Choroid plexus epithelial cell (primary cell): ENCODE measurements at places on chromosomes 11 and 22.
A peak's percentile ranks its signal among the peaks of the same experiment; 100 is the strongest.

DNA sequence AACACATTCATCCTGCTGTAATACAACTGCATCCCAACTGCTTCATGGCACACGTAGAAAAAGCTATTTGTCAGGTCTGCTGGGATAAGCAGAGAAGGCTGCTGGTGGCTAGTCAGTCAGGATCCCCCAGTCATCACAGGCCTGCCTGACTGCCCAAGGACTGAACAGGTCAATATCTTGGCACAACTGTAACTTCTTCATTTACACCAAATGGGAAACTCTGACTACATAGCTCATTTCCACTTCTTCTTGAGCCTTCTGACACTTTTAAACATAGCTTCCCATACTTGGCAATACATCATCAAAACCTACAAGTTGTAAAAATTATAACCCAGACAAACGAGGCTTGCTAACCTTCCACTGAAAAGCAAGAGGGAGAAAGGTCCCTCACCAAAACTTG lies 2.8 kb downstream of the TMEM9B start:
- no peak for DNase-seq

DNA sequence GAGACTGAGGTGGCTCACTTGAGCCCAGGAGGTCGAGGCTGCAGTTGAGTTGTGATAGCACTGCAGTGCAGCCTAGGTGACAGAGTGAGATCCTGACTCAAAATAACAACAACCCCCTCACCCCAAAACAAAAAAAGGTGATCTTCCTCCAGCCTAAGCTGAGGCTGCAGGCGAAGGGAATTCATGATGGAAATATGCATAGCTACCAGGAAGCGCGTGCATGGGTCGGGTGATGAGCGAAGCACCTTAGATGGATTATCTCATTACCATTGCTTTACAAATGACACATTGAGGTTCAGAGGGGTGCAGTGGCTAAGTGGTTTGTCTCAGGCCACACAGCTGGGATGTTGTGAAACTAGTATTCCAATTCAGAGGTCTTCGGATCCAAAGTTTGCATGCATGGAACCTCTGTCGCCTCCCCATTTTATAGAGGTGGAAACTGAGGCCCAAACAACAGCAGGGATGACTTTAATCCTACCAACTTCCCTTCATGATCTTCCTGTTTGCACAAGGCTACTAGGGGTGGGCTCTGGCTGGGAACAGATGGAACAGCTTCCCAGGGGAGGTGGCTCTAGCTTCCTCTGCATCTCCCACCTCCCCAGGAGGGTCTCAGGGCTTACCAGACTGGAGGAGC lies 4.6 kb downstream of the SLC29A2 start:
- DNase-seq = no peak

DNA sequence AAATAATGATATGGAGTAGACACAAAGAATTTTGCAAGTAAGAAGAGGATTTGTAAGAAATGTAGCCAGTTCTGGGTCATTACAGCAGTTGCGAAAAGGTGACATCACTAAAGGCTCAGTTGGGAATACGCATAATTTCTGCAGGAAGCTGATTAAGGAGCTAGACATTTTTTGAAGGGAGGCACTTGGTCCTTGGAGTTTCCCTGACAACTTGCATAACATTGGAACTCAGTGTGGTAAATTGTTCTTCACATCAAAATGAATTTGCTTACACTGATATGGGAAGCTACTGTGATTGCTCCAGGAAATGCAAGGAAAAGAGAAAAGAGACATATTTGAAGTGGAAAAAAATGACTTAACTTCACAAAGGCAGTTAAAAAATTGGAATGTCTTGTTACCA lies 626.1 kb downstream of the NELL1 start:
- DNase-seq = no peak

GRCh38 chr11:57506522-57506921 lies 9.0 kb downstream of the SLC43A1 start:
- no peak for DNase-seq

- no peak for DNase-seq
Observed at GRCh38 chr11:27291954-27292636, 70.9 kb downstream of the CCDC34 start.

GRCh38 chr11:73273222-73273895 lies 1.2 kb downstream of the P2RY6 start:
- no peak for DNase-seq

DNA sequence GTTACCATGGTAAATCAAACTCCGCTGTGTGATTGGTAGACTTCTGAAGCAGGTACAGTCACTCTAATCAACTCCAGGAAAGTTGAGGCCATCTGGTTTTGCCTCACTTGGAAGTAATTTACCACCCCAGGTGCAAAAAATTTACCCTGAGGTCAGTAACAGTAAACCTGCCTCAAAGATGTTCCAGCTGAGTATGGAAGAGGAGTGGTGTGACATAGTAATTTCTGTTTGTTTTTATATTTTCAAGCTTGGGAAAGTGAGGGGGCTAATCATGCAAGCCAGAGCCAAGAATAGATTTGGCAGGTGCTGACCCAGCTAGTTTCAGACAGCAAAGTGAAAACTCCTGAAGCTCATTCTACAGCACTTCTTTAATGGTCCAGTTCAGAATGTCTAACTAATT lies 691.6 kb downstream of the NTM start:
- peak; percentile 40 for DNase-seq

DNA sequence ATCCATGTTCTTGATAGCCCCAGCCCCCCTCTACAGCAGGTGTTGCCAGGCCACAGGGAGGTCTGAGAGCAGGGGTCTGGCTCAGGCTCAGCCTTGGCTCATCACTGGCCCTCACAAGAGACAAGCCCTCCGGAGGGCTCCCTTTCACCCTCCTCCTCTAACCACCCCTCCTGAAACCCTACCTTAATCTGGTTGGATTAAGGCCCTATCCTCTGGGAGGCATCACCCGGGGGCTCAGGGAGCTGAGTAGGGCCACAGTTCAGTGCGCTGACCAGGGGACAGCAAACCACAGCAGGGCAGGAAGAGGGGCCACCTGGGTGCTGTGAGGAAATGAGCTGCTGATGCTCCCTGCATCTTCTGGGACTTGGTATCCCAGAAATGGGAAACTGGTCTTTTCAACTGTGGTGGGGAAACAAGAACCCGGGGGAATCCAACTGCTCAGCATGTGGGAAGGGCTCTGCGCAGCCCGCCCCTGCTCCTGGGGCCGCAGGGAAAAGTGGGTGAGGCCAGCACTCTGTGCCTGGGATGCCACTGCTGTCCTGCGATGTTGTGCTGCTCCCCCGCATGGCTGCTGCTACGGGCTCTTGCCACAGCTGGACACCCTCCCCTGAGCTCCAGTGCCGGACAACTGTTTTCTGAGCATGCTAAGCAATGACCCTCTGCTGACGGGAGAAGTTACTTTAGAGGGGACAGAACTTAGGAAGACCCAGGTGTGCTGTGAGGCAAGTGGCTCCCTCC lies 17.5 kb downstream of the ADORA2A start:
- no peak for DNase-seq

- DNase-seq = no peak
Observed at GRCh38 chr11:19975414-19975990, 184.8 kb downstream of the DBX1 start.

DNA sequence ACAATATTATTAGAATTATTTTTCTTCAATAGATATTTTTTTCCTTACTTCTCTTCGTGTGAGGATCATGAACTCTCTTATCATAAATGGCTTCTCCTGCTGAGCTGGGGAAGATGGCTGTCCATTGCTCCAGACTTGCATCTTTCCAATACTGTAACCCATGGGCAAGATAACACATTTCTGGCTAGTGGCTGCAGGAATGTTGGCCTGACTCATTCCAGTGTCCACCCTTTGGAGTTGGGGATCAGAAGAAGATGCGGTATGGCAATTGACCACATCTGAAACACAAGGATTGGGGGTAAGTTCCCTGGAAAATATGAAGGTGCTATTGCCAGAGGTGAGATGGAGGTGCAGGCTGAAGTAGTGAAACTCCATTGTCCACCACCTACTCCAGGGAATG lies 92.8 kb downstream of the FAR1 start:
- no peak for DNase-seq
